Heart right ventricle (tissue), 16 donors: ENCODE measurements at places on chromosomes 2 and 18. TPM values are rescaled to one million over a fixed set of nuclear protein-coding genes. Genes with fewer than 3 reads are reported as not detected.

Gene RUFY4
- polyA plus RNA-seq, result not detected

Gene C2orf72
- polyA plus RNA-seq, result not detected

Gene ARHGEF4
- 0.67 TPM for polyA plus RNA-seq

Gene RGPD3
- polyA plus RNA-seq, result 0.06 TPM

Gene SRD5A2
- polyA plus RNA-seq, result not detected

Gene MAPK4
- polyA plus RNA-seq, result 7.5 TPM

Gene TDRD15
- polyA plus RNA-seq, result not detected

Gene DCDC2C
- not detected for polyA plus RNA-seq

Gene CHRND
- polyA plus RNA-seq, result 0.03 TPM

Gene GPR45
- polyA plus RNA-seq, result not detected

Gene PAX8
- polyA plus RNA-seq, result not detected

Gene VPS4B
- polyA plus RNA-seq, result 7.3 TPM

Gene IL1RL1
- polyA plus RNA-seq, result 44.9 TPM

Gene TRIM43
- not detected for polyA plus RNA-seq

Gene POTEC
- polyA plus RNA-seq, result not detected

Gene DSG1
- 0.07 TPM for polyA plus RNA-seq

Gene TTN
- polyA plus RNA-seq, result 862 TPM

Gene LRP1B
- 0.15 TPM for polyA plus RNA-seq

Gene G6PC2
- not detected for polyA plus RNA-seq

Gene AQP12B
- 0.03 TPM for polyA plus RNA-seq

Gene CGREF1
- 0.73 TPM for polyA plus RNA-seq

Gene ATP6V1C2
- polyA plus RNA-seq, result 2.1 TPM

Gene IL36G
- polyA plus RNA-seq, result not detected

Gene HTRA2
- 26.5 TPM for polyA plus RNA-seq

Gene APCDD1
- polyA plus RNA-seq, result 17.9 TPM
